ENCODE measurements at places on chromosomes 4 and X.

GRCh38 chr4:151760002-151760401, 805 bp downstream of the GATB start:
- no peak for DNase-seq

DNA sequence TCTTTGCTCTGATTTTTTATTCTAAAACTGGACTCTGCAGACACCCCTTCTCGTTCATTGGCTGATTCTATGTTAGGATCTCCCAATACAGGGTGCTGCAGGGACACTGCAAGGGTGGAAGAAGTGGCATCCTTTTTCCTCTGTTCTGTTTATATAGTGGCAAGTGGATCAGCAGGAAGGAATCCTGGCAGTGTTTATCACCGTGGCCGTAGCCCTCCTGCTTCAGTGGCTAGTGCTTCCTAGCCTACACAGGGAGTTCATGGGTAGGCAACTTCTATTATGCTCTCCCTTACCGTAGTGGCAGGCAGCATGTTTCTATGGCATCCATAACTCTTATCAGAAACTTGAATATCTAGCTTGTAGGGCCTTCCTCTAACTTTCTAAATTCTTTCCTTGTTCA, 6.4 kb upstream of the AP1AR start:
- DNase-seq, result no peak

GRCh38 chrX:72137846-72138495, 6.3 kb upstream of the RTL5 start:
- no peak for DNase-seq

DNA sequence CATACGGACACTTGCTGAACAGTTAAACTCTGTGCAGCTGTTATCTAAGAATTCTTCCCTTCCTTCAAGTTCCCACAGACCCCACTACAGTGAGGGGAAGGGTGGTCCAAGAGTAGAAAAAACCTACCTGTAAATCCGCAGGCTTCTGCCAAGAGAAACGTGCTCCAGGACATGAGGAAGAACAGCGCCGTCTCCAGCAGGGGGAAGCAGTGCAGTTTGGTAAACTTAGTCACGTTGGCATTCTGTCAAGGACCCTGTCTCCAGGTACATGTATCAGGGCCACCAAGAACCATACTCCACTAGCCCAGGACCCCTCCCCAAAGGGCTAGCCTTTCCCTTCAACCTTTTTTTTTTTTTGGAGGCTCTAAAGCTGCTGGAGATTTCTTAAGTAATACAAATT, 79.9 kb downstream of the CHST7 start:
- no peak for DNase-seq

GRCh38 chr4:100166297-100167039, 23.8 kb downstream of the DDIT4L start:
- no peak for DNase-seq

- DNase-seq, result no peak
These were observed 136.2 kb downstream of the SMIM20 start for GRCh38 chr4:26050212-26050643.

- DNase-seq, result no peak
These were observed 71.7 kb downstream of the FAM184B start for GRCh38 chr4:17709763-17710068.

GRCh38 chr4:37685823-37686372, 278 bp downstream of the RELL1 start:
- no peak for DNase-seq

- DNase-seq, result no peak
These were observed at the start of gene IGSF1 for GRCh38 chrX:131288738-131289511. Gene IGSF1, minus strand, starts transcription at chrX:131289306. Its CDS starts 2,632 bp downstream, at chrX:131286674.

GRCh38 chr4:830601-831482, 4.9 kb upstream of the CPLX1 start:
- DNase-seq, result no peak

DNA sequence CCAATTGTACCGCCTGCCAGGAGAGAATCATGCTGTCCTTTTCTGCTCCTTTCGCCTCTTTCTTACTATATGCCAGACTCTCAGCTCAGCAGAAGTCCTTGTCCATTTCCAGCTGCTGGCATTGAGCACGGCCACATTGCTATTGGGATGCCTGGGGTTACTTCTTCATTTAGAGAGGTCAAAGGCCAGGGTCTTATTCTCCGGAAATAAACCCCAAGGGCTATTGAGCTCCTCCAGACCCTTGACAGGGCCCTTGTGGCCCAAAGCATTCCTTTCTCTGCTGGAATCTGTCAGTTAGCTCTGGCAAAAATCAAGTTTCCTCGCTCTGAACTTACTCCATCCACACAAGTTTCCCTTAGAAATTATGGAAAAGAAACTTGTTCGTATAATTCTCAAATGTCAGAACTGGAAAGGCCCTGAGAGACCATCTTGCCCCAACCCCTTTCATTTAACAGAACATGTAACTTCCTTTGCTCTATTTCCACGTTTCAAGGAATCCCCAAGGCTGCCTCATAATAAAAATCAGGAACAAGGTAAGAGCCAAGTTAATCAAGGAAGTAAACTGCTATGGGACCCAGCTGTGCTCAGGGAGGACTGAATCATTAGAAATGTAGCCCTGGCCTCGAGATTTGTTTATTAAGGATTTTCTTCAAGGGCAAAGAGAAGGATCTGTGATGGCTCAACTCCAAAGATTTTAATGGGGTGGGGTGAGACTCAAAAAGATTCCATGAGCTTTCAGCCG, 11.8 kb downstream of the AKAP4 start:
- no peak for DNase-seq

DNA sequence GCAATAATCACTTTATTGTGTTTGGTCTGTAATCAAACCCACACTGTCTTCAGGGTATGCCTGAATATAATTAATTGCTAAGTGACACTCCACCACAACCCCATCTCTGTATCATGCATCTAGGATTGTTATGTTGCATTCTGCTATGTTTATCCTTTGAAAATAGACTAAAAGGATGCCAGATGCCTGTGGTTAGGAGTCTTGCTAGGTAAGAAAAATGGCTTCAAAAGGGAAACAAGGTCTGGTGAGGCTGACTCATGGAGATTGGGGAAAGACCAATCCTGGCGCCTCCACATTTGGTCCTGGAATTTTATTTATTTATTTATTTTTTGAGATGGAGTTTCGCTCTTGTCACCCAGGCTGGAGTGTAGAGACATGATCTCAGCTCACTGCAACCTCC, 360.5 kb upstream of the SLC7A11 start:
- DNase-seq, result peak; percentile 33

GRCh38 chr4:184950117-184950830, 68.0 kb upstream of the HELT start:
- no peak for DNase-seq

- no peak for DNase-seq
These were observed 91.9 kb downstream of the GPRIN3 start for GRCh38 chr4:89215736-89216135.

- DNase-seq, result peak; percentile 23
These were observed at the start of gene SOD3 for GRCh38 chr4:24794916-24795665. Gene SOD3, plus strand, starts transcription at chr4:24795573. Its CDS starts 3,949 bp downstream, at chr4:24799522.

DNA sequence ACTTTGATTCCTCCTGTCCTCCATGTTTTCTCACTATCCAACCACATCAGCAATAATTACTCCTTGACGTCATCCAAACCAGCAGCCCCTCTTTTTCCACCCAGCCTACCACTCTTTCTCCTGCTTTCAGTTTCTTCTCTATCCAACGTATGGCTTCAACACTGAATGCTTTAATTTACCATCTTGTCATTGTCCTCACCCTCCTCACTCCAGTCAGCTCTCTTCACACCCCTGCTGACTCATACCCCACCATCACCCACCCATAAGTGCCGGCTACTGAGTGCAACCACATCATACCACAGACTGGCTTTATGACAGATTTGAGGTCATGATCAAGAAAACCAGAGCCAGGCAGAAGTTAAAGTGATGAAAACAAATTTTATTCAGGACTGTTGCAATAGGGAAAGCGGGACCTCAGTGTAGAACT, 9.8 kb upstream of the ANXA5 start:
- DNase-seq, result peak; percentile 80

GRCh38 chr4:67879486-67879885, 4.3 kb downstream of the TMPRSS11D start:
- no peak for DNase-seq

- no peak for DNase-seq
These were observed 38.2 kb downstream of the PPP1R2C start for GRCh38 chrX:42739741-42740140.

DNA sequence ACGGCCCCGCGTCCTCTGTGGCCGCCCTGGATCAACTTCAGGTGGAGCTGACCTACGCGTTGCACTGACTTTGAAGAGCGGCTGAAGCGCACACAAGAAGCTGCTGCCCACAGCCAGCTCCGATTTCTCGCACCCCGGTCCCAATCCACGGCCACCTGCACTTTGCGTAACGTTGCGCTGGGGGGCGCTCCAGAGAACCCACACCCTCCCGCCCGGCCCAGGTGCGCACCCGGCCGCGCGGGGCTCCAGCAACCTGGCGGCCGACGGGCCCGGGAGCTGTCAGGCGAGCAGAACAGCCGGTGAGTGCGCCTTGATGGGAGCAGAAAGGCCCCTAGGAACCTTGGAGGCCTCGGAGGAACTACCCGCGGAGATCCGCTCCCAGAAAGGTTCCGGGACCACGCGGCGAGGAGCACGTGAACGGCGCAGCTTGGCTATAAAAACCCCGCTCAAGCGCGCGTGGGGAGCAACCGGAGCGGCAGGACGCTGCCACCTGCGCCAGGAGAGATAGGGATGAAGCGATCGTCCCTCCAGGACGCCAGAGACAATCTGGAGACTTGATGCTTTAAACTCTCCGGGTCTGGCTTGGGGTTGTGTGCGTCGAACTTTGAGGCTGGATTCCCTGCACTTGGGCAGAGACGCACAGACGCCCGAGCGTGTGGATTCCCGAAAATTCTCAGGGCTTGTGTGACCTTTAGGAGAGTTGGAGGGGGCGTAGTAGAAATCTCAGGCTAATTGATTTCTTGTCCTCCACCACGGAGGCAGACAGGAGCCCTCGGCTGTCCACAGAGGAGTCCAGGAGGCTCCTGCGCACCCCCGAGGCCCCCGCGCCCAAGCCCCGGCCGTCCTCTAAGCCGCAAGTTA, 591 bp upstream of the NWD2 start:
- no peak for DNase-seq

GRCh38 chr4:164572877-164573279, 181.1 kb upstream of the SMIM31 start:
- DNase-seq, result peak; percentile 5

GRCh38 chr4:155617296-155617695, 49.4 kb upstream of the GUCY1A1 start:
- DNase-seq, result no peak

DNA sequence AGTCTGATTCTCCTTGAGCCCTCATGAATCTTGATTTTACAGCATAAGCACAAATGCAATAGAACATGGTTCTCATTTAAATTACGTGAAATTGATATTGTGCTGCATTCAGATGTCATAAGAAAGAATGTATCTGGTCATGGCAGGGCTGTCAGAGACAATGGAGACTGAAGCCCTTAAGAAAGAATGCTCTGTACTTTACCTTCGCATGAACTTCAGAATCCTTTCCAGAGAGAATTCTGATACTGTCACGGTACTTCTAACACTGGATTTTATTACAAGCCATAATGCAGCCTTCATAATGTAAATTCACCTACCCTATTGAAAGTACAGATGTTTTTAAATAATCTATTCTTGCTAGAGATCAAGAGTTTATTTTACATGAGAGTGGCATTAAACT, 677.9 kb upstream of the ADGRL3 start:
- no peak for DNase-seq

DNA sequence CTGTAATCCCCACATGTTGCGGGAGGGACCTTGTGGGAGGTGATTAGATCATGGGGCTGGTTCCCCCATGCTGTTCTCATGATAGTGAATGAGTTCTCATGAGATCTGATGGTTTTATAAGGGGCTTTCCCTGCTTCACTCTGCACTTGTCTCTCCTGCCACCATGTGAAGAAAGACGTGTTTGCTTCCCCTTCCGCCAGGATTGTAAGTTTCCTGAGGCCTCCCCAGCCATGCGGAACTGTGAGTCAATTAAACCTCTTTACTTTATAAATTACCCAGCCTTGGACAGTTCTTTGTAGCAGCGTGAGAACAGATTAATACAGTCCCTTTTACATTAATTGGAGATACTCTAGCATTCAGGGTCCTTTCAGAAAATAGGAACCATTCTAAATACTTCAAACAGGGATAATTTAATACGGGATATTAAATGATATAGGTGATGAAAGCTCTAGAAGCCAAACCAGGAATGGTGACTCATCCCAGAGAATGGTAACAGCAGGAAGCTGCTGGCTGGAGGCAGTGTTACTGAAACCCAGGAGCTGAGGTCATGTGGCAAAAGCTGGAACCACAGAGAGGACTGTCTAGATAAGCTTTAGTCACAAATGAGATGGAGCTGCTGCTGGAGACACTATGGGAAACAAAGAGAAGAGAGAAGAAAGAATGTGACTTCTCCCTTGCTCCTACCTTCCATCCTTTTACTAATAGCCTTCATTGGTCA, 57.3 kb downstream of the GSTCD start:
- peak; percentile 54 for DNase-seq

DNA sequence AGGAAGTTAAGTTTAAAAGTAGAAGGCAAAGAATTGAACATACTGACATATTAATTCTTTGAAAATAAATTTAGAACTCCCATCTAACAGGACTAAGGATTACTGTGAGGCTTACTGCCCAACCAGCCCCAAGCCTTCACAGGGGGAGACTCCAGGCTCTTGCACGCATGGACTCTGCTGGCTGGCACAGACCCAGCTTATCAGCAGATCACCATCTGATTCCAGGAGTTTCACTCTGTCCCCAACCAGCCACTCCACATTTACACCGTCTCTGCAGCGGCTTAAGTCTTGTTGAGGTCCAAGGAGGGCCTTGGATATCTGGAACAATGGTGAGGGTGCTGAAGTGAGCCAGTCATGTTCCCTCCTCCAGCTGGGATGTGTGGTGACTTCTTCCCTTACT, 16.4 kb upstream of the OTUD4 start:
- no peak for DNase-seq
